ENCODE measurements at places on chromosomes 2 and 18. TPM values are rescaled to one million over a fixed set of nuclear protein-coding genes. Genes with fewer than 3 reads are reported as not detected.
A peak's percentile ranks its signal among the peaks of the same experiment; 100 is the strongest.

DNA sequence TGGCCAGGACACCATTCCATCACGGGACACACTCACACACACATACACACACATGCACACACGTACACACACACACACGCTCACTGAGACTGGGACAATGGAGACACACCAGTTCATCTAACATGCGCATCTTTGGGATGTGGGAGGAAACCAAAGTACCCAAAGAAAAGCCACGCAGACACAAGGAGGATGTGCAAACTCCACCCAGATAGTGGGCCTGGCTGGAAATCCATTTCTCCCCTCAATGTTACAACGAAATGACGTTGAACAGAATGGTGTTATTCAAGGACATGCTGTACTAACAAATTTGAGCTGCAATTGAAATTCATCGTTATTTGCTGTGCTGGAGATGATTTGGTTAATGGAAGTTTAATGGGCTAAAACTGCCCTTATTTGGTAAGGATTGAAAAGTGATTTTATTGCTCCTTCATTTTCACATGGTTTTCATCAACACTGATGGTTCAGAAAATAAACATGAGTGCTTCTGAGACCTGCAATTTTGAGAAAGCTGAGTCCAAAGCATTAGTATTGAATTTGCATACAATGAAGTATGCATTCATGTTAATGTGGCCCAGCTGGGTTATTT, 110.0 kb downstream of the KCNE4 start:
- DNase-seq = no peak

PLCD4 gene
- 0.49 TPM for total RNA-seq

DNA sequence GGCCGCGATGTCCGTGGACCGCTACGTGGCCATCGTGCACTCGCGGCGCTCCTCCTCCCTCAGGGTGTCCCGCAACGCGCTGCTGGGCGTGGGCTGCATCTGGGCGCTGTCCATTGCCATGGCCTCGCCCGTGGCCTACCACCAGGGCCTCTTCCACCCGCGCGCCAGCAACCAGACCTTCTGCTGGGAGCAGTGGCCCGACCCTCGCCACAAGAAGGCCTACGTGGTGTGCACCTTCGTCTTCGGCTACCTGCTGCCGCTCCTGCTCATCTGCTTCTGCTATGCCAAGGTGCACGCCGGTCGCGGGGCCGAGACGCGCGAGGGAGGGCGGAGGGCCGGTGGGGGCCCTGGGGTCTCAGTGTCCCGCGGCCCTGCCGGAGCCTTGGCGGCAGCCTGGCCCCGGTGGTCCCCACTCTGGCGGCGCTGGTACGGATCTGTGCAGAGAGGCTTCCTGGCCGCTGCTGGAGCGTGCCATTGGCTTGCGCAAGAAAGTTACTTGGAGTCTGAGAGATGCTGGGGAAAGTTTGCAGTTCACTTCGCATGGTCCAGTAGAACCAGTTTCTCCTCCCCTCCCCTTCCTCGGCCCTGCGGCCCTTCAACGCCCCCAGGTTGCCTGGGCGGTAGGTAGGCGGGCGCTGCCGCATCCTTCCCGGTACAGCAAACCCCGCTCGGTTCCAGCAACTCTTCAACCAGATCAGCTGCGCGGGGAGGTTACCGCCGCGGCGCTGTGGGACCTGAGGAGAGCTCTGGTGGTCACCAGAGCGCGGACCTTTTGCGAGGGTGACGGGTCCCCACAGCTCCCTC, 1.5 kb downstream of the GALR1 start:
- no peak for DNase-seq

GRCh38 chr2:3134026-3134571, 243.5 kb downstream of the EIPR1 start:
- no peak for DNase-seq

- DNase-seq = peak; percentile 74
Observed at GRCh38 chr2:73920577-73921545, 5.8 kb upstream of the DGUOK start.
